ENCODE measurements at places on chromosomes 5 and 9.

- no peak for DNase-seq
These were observed 480.9 kb downstream of the MTRR start for GRCh38 chr5:8349855-8350254.

DNA sequence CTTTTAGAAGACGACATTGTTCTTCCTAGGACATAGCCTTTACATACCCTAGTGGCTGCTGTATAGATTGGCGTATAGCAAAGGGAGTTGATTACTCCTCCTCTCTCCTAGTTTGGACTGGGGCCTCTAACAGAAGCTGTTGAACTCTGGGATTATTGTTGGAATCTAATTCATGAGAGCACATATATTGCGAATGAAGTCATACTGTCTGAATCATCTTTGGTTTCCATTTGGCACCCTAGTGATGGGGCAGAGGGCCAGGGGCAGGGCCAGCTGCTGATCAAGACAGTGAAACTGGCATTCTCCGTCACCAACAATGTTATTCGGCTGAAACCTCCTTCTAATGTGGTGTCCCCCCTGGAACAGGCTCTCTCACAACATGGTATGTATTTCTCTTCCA lies 40.3 kb downstream of the NUP188 start:
- DNase-seq, result no peak

- no peak for DNase-seq
These were observed 98.1 kb downstream of the CDK5RAP2 start for GRCh38 chr9:120481846-120482245.

GRCh38 chr5:106873568-106873967 lies 797.2 kb downstream of the EFNA5 start:
- no peak for DNase-seq

All from DMS 273 treated with DMSO at 0.1 percent for 48 hours (cell line).